Neural progenitor cell (in vitro differentiated cells): ENCODE measurements at places on chromosomes 6 and 20. TPM values are rescaled to one million over a fixed set of nuclear protein-coding genes. Genes with fewer than 3 reads are reported as not detected.

IL17F gene
- not detected in 2 replicates for total RNA-seq

LPA gene
- total RNA-seq, result not detected in 2 replicates

SGK2 gene
- total RNA-seq, result 2.8 and 4.2 TPM in 2 replicates

DNA sequence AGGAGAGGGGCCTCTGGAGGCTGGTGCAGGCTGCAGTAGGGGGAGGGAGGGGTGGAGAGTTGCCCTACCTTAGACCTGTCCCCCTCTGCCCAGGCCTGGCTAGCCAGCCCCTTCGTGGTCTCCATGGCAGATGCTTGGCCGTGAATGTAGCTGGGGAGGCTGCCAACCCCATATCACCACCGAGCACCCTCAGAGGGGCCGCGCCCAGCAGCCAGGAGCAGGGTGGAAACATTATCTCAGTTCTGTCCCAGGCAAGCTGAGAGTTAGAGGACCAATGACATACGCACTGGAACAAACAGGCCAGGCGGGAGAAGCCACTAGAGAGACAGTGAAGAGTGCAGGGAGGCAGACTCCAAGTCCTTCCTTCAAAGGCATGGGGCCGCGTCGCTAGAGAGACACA is 66.5 kb downstream of the LRFN2 start:
- peaks cover 16% of the 10 kb centered on the region for H3K4me1 ChIP-seq
- no peak overlapping the region for H3K27ac ChIP-seq
- no peak for DNase-seq

GRCh38 chr6:21918041-21918440 is 324.5 kb downstream of the SOX4 start:
- H3K27me3 ChIP-seq, result no peaks in the 10 kb centered on the region
- no peak overlapping the region for H3K27ac ChIP-seq
- H3K4me3 ChIP-seq, result no peak overlapping the region
- no peaks in the 10 kb centered on the region for H3K36me3 ChIP-seq
- peaks cover 10% of the 10 kb centered on the region for H3K4me1 ChIP-seq

- no peaks in the 10 kb centered on the region for H3K36me3 ChIP-seq
- peaks cover 19% of the 10 kb centered on the region for H3K27me3 ChIP-seq
- no peak within 1 kb of the TSS for H3K4me3 ChIP-seq
- H3K4me1 ChIP-seq, result no peaks in the 10 kb centered on the region
These were observed at the start of gene SIRPB2 for GRCh38 chr20:1491281-1491840. TSS of gene SIRPB2 (minus strand) at chr20:1491420. CDS start at chr20:1491359, 61 bp downstream.

DNA sequence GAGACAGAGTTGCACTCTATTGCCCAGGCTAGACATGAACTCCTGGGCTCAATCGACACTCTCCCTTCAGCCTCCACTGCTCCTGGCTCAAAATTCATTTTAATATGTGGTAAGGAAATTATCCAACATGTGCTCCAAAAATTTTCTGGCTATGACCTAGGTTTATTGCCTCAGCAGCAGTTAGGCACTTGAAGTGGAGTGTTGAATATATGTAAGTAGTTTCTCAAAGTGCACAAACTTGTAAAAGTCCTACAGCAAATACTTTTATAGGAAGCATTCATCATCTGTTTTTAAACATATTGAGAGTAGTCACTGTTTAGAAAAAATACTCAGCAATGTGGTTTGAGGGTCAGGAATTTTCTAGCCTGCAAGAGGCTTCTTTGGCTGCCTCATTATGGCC is 13.2 kb downstream of the FILIP1 start:
- no peak overlapping the region for H3K4me3 ChIP-seq
- H3K27me3 ChIP-seq, result no peaks in the 10 kb centered on the region
- peaks cover 3% of the 10 kb centered on the region for H3K4me1 ChIP-seq

- no peaks in the 10 kb centered on the region for H3K36me3 ChIP-seq
- H3K4me3 ChIP-seq, result no peak overlapping the region
- H3K27ac ChIP-seq, result no peak overlapping the region
- no peaks in the 10 kb centered on the region for H3K27me3 ChIP-seq
These were observed 182.8 kb downstream of the PTPRK start for GRCh38 chr6:128337619-128338018.

- H3K4me3 ChIP-seq, result peak overlapping the region; percentile 22
- DNase-seq, result peak; percentile 79
- peaks cover 54% of the 10 kb centered on the region for H3K4me1 ChIP-seq
- H3K27ac ChIP-seq, result peak overlapping the region; percentile 71
- H3K36me3 ChIP-seq, result no peaks in the 10 kb centered on the region
- H3K27me3 ChIP-seq, result no peaks in the 10 kb centered on the region
These were observed 29.3 kb downstream of the PTPRK start for GRCh38 chr6:128491100-128491581.

GRCh38 chr6:145561095-145562072 is 173.9 kb downstream of the EPM2A start:
- no peaks in the 10 kb centered on the region for H3K36me3 ChIP-seq
- peaks cover 5% of the 10 kb centered on the region for H3K4me1 ChIP-seq
- no peak overlapping the region for H3K4me3 ChIP-seq

GRCh38 chr20:49106328-49106727 is 60.2 kb downstream of the CSE1L start:
- no peak for DNase-seq
- no peaks in the 10 kb centered on the region for H3K36me3 ChIP-seq
- no peaks in the 10 kb centered on the region for H3K27me3 ChIP-seq
- no peak overlapping the region for H3K4me3 ChIP-seq
- peak overlapping the region; percentile 63 for H3K27ac ChIP-seq
- peaks cover 15% of the 10 kb centered on the region for H3K4me1 ChIP-seq

GRCh38 chr20:1524004-1524403 is 32.8 kb upstream of the SIRPB2 start:
- H3K36me3 ChIP-seq, result no peaks in the 10 kb centered on the region
- H3K27ac ChIP-seq, result no peak overlapping the region
- H3K4me1 ChIP-seq, result peaks cover 2% of the 10 kb centered on the region
- no peaks in the 10 kb centered on the region for H3K27me3 ChIP-seq

- H3K4me1 ChIP-seq, result peaks cover 14% of the 10 kb centered on the region
- peak; percentile 26 for DNase-seq
- H3K4me3 ChIP-seq, result no peak overlapping the region
- no peaks in the 10 kb centered on the region for H3K36me3 ChIP-seq
- H3K27ac ChIP-seq, result no peak overlapping the region
- peaks cover 12% of the 10 kb centered on the region for H3K27me3 ChIP-seq
These were observed 345.9 kb downstream of the TAF4 start for GRCh38 chr20:61719691-61720347.

- no peak for DNase-seq
- peaks cover 26% of the 10 kb centered on the region for H3K4me1 ChIP-seq
- H3K36me3 ChIP-seq, result no peaks in the 10 kb centered on the region
- H3K27me3 ChIP-seq, result no peaks in the 10 kb centered on the region
- H3K4me3 ChIP-seq, result no peak overlapping the region
These were observed 120.7 kb upstream of the SLC22A23 start for GRCh38 chr6:3577517-3577916.

DNA sequence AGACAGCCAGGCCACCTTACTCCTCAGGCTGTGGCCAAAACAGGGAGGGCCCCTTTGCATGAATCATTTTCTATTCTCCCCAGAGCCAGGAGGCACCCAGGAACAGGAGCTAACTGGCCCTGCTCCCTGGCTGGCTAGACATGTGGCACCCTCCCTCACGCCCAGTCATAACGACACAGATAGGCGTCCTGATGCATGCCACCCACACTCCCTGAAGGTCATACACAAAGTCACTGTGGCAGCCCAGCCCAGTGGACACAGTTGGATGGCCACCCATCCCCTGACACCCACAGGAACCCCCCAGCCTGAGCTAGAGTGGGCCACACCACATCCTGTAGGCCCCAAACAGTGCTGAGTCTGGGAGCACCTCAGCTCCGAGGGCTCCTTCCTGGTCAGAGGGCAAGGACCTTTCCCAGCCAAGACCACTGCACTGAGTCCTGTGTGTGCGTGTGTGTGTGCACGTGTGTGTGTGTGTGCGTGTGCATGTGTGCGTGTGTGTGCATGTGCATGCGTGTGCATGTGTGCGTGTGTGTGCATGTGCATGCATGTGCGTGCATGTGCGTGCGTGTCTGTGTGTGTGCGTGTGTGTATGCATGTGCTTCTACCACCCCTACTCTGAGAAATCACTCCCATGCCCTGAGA is 21.6 kb downstream of the TFEB start:
- no peaks in the 10 kb centered on the region for H3K36me3 ChIP-seq
- H3K4me3 ChIP-seq, result no peak overlapping the region
- H3K4me1 ChIP-seq, result no peaks in the 10 kb centered on the region
- H3K27me3 ChIP-seq, result no peaks in the 10 kb centered on the region
- no peak for DNase-seq
- H3K27ac ChIP-seq, result no peak overlapping the region

- DNase-seq, result no peak
- no peak overlapping the region for H3K4me3 ChIP-seq
- H3K36me3 ChIP-seq, result no peaks in the 10 kb centered on the region
- no peak overlapping the region for H3K27ac ChIP-seq
- no peaks in the 10 kb centered on the region for H3K4me1 ChIP-seq
These were observed 1950.9 kb upstream of the DEFB115 start for GRCh38 chr20:29306390-29307072.

DNA sequence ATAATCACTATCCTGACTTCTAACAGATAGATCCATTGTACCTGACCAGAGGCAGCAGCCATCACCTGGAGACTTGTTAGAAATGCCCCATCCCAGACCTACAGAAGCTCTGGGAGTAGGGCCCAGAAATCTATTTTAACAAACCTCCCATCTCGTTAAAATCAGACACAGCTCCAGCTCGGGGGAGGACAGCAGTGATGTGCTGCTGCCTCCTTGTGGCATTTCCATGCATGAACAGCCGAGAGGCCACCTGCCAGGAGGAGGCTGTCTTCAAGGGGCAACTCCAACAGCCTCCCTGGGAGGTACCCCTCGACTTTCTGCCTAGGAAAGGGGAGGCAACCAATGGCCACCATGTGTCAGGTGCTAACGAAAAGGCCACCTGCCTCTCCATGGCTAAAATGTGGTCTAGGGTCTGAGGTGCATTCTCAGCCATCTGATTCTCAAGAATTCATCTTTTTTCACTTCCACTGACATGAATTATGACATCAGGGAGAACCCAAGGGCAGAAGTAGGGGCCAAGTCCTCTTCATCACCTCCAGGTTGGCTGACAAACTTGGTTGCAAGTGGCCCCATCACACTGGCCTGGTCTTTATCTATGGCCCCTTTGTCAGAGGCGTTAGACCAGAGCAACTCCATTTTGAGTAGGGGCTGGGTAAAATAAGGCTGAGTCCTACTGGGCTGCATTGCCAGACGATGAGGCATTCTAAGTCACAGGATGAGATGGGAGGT is 12.2 kb upstream of the KCNK15 start:
- H3K27ac ChIP-seq, result no peak overlapping the region
- H3K4me3 ChIP-seq, result no peak overlapping the region
- H3K4me1 ChIP-seq, result peaks cover 8% of the 10 kb centered on the region
- no peaks in the 10 kb centered on the region for H3K27me3 ChIP-seq
- DNase-seq, result peak; percentile 81
- H3K36me3 ChIP-seq, result no peaks in the 10 kb centered on the region

DNA sequence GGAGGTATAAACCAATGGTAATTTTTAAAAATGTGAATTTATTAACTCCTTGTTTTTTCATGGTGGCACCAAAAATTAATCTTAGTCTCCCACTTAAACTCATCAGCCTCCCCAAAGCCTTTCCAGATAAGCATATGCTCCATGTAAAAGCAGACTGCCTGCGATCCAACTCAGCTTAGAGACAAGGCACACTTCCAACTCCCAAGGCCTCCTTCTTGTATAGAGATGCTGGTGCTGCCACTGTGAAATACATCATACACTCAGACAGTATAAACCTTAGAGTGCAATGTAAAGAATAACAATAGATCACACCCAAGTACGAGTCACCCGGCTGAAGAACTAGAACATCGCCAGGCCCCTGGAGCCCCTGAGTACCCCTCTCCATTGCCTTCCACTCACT is 2.0 kb downstream of the ANKRD6 start:
- no peaks in the 10 kb centered on the region for H3K36me3 ChIP-seq
- peaks cover 7% of the 10 kb centered on the region for H3K27me3 ChIP-seq
- no peak overlapping the region for H3K27ac ChIP-seq
- DNase-seq, result no peak

DNA sequence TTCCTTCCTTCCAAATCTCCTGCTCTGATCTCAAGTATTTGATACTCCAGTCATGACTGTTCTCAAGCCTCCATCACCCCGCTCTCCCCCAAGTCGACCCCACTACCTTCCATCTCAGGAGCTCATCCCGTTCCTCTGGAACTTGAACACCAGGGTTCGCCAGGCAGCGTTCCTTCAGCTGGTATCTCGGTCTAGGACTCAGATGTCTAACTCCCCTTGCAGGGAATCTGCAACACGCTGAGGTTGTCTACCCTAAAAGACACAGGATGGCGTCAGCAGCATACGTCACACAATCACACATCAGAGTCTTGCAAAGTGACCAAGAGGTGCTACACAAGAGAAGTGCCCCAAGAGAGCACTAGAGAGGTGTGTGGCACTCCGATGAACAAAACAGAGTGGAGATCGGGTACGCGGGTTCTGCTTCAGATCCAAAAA is 706 bp downstream of the ZNF184 start:
- H3K4me3 ChIP-seq, result peak overlapping the region; percentile 62
- no peaks in the 10 kb centered on the region for H3K36me3 ChIP-seq
- H3K27me3 ChIP-seq, result no peaks in the 10 kb centered on the region
- H3K27ac ChIP-seq, result peak overlapping the region; percentile 74

GRCh38 chr6:21099338-21100314 is 493.9 kb upstream of the SOX4 start:
- peaks cover 53% of the 10 kb centered on the region for H3K4me1 ChIP-seq
- DNase-seq, result peak; percentile 24
- H3K27me3 ChIP-seq, result no peaks in the 10 kb centered on the region

GRCh38 chr6:65113581-65113980 is 593.4 kb downstream of the EYS start:
- H3K4me3 ChIP-seq, result no peak overlapping the region
- H3K27ac ChIP-seq, result no peak overlapping the region
- H3K27me3 ChIP-seq, result no peaks in the 10 kb centered on the region
- DNase-seq, result no peak
- H3K36me3 ChIP-seq, result no peaks in the 10 kb centered on the region

GRCh38 chr6:37085198-37085597 is 79.7 kb downstream of the FGD2 start:
- H3K36me3 ChIP-seq, result no peaks in the 10 kb centered on the region
- H3K27ac ChIP-seq, result no peak overlapping the region
- no peak for DNase-seq

DNA sequence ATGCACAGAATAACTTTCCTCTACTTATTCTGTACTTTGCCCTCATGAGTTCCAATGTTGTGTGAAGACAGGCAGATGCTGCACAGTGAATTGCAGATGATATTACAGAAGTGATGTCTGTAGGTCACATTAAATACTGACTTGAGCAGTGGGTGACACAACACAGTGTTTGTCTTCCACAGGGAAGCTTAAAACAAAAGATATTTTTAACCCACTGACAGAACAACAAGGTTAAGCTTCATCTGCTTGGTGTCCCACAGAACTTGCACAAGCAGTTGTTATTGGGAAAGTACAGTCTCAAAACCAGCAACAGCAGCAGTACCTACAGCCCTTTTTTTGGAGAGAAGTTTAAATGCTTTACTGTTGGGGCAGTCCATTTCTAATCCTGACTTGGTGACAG is 10.5 kb downstream of the SUMO4 start:
- H3K36me3 ChIP-seq, result peaks cover 13% of the 10 kb centered on the region
- no peak overlapping the region for H3K4me3 ChIP-seq
- DNase-seq, result no peak
